Activated naive CD4-positive, alpha-beta T cell treated with anti-CD3 and anti-CD28 coated beads, Interleukin-2, amount 50 U/mL, for 16 hours (primary cell): ENCODE measurements at places on chromosomes 3 and 15.
A peak's percentile ranks its signal among the peaks of the same experiment; 100 is the strongest.

GRCh38 chr3:71694358-71694999, 30.7 kb downstream of the EIF4E3 start:
- DNase-seq, result no peak

DNA sequence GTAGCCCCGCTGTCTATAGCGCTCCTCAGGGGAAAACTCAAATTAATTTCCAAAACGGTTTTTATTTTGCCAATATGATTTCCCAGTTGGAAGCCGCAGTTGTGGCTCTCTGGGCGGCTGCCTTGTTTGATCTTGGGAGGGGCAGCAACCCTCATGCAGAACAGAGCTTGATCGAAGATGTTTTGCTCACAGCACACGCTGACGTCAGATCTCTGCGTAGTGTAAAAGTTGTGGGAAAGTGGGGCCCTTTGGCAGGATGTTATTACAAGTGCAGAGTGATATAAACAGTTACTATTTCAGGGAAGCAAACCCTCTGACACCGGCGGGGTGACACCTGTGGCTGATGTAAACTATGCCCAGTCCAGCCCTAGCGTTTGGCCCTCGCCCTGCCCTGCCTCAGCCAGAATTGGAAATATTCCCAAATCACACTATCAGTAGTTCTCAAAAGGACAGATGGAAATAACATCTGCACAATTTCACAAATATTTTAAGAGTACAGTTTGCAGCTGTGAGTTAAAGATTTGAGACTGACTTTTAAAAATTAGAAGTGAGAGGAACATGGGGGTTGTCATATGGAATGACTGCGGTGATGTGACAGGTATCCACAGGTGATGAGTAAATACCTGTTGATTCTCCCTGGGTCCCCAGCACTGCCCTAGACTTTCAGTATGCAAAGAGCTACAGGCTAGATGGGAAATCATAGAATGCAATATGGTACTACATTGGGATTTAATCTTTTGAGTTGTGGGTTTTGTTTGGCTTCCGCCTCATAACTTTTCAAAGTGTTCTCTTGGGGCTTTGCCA, 1.7 kb downstream of the SYNM start:
- no peak for DNase-seq

DNA sequence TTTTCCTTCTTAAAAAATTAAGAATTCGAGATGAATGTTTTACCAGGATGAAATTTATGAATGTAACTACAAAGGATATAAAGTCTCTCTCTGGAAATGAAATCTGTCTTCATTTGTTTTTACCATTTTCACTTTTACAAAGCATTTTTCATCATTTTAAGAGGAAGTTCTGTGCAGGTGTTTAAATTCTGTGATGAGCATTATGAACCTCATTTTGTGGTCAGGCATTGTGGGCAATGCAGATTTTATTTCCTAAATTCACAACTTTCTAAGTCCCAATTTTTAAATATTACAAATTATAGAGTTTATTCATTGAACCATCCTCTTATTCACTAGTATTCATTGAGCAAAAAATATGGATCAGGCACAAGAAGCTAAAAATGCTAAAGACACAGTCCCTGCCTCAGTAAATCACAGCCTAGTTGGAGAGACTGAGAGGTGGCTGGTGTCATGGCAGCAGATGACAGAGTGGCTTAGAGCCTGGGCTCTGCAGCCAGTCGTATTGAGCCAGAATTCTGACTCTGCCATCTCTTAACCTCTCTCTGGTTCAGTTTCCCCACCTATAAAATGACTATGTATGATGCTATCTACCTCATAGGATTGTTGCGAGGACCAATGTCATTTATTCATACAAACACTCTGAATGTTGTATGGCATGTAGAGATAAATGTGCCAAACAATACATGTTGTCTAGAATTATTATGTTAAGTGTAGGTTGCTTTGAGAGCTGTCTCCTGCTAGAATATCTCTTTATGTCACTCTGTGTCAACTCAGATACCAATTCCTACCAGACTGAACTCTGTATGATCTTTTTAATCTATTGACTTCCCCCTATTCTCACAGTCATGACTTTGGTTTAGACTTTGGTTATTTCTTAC, 7.5 kb upstream of the TGFBR2 start:
- no peak for DNase-seq

- no peak for DNase-seq
Measured at GRCh38 chr3:26437678-26438077, 184.9 kb upstream of the LRRC3B start.

GRCh38 chr15:39969002-39969394, 35.1 kb downstream of the EIF2AK4 start:
- DNase-seq, result no peak

DNA sequence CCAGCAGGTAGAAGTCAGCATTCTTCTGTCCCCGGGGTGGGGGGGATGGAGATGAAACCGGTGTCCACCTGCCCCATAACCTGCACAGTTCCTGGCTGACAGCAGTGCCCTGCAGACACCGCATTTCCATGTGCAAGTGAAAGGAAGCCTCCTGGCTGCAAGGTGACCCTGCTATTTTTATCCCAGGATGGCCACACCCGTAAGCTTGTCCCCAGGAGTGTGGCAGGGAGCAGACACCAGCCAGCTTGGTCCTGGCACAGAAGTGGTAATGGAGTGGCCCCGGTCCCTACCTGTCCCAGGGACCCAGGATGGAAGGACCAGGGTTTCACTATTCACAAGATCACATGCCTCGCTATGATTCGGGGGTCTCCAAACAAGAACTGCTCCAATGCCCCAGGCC, 85.3 kb upstream of the RPL32 start:
- no peak for DNase-seq

- no peak for DNase-seq
Measured at GRCh38 chr3:17329927-17330326, 412.5 kb downstream of the TBC1D5 start.

GRCh38 chr15:39497759-39498565, 82.9 kb upstream of the THBS1 start:
- DNase-seq, result no peak

DNA sequence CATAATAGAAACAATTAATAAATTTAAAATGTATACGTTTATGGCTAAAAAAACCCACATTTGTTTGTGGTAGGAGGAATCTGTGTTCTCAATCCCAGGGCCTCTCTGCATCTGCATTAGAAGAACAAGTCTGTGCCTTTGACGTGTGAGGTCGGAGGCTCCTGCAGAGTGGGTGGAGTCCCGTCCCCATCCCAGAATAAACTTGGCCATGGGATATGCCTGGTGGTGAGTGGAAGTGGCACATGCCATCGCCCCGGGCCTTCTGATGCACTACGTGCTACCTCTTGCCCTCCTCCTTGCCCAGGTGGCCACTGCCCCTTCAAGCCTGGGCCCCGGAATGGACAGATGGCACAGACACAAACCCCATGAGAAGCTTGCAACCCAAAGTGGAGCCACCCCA, 131.1 kb upstream of the NSMCE3 start:
- DNase-seq, result no peak

DNA sequence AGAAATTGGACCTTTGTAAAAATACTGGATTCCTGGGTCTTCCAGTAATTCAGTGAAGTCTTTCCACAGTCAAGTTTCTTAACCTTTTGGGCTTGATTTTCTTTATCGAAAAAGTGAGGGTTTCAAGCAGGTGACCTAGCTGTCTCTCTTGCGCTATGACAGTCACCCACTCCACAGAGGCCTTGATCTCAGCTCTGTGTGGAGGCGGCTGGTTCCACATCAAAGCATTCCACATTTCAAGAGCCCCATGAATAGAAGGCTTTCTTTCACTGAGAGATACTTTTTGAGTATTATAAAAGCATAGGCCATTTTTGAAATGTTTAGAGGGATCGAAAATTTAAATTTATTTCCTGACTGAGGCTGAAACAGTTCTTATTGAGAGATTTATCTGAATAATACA, 43.9 kb downstream of the GABRA5 start:
- no peak for DNase-seq

DNA sequence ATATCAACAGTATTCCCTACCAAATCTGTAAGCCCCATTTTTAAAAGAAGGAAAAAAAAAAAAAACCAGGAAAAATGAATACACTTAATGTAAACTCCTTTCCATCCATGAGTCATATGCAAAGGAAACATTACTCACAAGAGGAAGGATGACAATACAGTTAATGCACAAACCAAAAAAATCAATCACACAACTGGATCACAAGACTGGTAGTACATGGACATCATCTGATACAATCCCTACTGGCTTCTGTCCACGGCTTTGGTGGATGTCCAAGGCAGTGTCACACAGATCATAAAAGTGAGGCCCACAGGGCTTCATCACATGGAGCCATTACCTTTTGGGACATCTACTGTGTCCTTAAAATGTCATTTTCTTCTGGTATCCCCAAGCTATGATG, 44.0 kb downstream of the SUCLG2 start:
- no peak for DNase-seq

GRCh38 chr15:62275831-62276230, 110.7 kb upstream of the C2CD4B start:
- no peak for DNase-seq

DNA sequence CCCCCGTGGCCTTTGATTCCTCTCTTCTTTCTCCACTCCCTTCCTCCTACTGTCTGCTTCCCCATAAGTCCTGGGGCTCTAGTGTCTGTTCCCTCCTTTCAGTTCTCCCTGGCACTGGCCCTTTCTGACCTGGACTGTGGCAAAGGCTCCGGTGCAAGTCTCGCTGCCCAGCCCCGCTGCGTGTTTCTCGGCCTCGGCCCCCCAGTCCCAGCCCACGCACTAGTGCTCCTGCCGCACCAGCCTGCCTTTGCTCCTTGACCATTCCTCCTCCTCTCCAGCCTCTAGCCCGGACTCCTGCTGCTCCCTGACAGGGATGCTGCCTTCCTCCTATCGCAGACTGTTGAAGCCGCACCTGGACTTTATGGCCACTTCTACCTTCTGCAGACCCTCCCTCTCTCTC, 2.1 kb downstream of the TM6SF1 start:
- DNase-seq, result no peak

GRCh38 chr15:68874788-68875187, 54.1 kb upstream of the ANP32A start:
- DNase-seq, result no peak

DNA sequence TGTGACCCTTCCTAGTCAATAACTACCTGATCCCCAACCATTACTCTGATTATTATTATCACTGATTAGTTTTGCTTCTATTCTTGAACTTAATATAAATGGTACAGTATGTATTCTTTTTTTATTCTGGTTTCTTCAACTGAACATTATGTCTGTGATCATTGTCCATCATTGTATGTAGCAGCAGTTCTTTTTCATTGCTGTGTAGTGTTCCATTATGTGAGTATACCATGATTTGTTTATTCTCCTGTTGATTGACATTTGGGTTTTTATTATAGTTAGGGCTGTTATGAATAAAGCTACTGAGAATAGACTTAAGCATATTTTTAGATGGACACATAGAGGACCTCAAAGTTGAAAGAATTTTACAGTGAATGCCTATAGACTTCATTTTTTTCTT, 2.7 kb downstream of the KIF15 start:
- no peak for DNase-seq

- DNase-seq, result no peak
Measured at GRCh38 chr3:187685948-187686347, 15.8 kb upstream of the SST start.

DNA sequence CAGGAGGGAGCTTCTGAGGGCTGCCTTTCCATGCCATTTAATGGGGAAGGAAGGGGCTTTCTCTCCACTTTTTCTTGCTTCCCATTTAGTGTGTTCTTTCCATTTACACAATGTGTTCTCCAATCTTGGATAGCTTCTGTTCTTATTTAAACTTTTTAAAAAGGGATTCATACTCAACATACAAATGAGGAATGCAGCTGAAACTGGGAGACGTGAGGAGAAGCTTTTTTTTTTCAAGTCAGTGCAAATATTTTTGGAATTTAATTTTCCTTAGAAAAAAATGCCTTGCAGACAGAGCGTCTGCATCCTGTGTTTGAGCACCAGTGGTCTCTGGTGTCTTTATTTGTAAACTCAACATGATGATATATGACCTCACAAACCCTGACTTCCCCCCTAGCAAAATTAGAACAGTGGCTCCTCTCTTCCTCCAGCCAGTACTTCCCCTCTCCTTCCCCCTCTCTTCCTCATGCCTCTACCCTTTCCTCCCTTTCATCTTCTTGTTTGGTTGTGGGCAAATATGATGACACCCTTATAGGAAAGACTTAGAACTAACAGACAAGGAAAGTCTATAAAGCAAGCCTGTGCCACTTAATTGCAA, 48.1 kb upstream of the PCSK6 start:
- no peak for DNase-seq

GRCh38 chr15:43151688-43152087, 18.3 kb downstream of the TMEM62 start:
- DNase-seq, result no peak

DNA sequence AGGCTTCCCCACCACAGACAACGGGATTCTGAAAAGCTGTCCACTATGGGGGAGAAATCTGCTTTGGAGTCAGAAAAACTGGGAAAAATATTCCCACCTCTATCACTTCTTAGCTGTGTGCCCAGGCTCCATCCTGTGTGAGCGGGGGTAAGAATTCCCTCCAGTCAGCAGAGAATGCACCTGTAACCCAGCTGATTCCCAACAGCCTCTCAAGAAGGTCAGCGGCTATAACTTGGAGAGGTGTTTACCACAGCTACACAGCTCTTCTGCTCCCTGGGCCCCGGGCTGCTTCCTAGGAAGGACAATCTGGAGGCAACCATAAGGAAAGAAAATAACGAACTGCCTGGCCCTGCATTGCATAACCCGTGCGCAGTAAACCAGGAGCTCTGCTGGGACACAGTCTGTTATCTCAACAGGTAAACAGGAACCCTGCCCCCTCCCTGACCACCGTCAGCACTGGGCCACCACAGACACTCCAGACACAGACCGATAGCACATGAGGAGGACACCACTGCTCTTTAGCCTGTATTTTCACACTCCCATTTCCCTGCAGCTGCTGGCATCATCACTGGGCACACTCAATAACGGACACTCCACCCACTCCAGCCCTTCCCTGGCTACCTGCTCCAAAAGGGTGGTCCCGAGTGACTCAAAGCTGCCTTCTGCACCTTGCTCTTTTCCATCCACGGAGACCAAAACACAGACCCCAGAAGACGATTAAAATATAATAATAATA, 2.1 kb downstream of the RAB43 start:
- no peak for DNase-seq

GRCh38 chr15:73538123-73538522, 95.1 kb downstream of the NPTN start:
- DNase-seq, result no peak

GRCh38 chr15:92672102-92672501, 16.5 kb upstream of the FAM174B start:
- no peak for DNase-seq

DNA sequence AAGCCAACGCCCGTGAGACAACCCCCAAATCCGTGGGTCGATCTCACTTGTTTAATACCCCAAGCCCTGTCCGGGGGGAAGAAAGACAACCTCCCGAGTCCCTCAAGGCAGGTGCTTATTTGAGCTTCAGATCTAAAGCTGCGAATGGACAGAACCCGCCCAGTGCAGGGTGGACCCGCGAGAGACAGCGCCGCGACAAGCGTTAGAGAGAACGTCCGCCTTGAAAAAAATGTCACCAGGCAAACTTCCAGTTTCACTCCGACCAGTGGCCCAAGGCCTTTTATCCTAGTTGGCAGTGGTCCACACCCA, 740 bp upstream of the OXSR1 start:
- no peak for DNase-seq

GRCh38 chr3:25888892-25889524, 99.1 kb downstream of the OXSM start:
- DNase-seq, result no peak

- DNase-seq, result peak; percentile 41
Measured at GRCh38 chr15:51861557-51862359, 32.3 kb downstream of the TMOD3 start.
